ENCODE measurements at places on chromosomes 5 and 9. TPM values are rescaled to one million over a fixed set of nuclear protein-coding genes. Genes with fewer than 3 reads are reported as not detected.

- H3K27ac ChIP-seq: no peak overlapping the region
- no peaks in the 10 kb centered on the region for H3K36me3 ChIP-seq
- H3K4me1 ChIP-seq: peaks cover 7% of the 10 kb centered on the region
- no peak overlapping the region for H3K4me3 ChIP-seq
- H3K27me3 ChIP-seq: no peaks in the 10 kb centered on the region
Observed at GRCh38 chr5:54251981-54252380, 58.4 kb downstream of the ARL15 start.

The SLC2A8 gene
- total RNA-seq: 3.4 TPM

The EQTN gene
- total RNA-seq: not detected

The PCDHGA8 gene
- total RNA-seq: 0.09 TPM

DNA sequence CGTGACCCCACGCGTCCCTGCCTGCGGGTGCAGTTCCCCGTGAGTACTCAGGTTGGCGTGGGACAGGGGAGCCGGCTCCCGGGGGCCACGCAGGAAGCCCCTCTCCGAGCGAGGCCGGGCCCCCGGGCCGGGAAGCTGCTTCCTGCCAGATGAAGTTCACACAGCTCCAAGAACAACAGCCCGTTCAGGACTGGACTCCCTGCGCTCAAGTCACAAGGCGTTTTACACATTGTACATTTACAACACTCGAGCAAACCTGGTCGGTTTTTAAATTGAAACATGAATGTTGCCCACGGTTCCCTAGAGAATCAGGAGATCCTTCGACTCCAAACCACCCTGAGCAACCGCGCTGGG, 22.4 kb downstream of the SLC9A3 start:
- DNase-seq: no peak
- H3K4me3 ChIP-seq: no peak overlapping the region
- no peaks in the 10 kb centered on the region for H3K4me1 ChIP-seq
- H3K27me3 ChIP-seq: peaks cover 14% of the 10 kb centered on the region

The LCN1 gene
- total RNA-seq: not detected
